ENCODE measurements at places on chromosomes 4 and X.

- DNase-seq, result no peak
Measured at GRCh38 chr4:124111922-124112321, 600.6 kb downstream of the ANKRD50 start.

DNA sequence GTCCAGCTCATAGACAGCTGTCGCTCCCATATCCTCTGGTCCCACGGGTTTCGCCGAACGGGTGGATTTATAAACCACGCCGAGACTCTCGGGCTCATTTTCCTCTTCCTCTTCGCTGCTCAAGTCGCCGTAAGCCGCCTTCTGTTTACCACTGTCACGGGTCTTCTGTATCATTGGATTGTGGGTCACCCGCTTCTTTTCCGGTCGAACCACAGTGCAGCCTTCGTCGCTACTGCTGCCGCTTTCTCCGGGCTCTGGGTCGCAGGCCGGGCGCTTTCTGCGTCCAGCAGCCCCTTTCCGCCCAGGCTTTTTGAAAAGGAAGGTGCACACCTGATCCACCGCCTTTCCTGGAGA is 311 bp downstream of the RNF113A start:
- no peak for DNase-seq

DNA sequence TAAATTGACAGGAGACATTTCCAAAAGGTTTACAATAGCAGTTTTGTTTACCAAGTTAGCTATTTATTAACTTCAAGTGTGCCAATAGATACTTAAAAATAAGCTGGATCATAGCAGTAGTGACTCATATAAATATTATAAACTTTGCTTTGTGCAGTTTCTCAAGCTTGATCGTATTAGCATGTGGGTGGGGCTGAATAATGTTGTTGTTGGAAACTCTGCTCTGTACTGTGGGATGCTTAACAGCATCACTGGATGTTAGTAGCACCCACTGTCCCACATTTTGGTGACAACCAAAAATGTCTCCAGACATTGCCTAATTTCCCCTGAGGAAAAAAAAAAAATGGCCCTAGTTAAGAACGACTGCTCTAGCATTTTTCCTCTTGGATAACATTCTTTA is 855.2 kb upstream of the ADGRL3 start:
- DNase-seq, result no peak

DNA sequence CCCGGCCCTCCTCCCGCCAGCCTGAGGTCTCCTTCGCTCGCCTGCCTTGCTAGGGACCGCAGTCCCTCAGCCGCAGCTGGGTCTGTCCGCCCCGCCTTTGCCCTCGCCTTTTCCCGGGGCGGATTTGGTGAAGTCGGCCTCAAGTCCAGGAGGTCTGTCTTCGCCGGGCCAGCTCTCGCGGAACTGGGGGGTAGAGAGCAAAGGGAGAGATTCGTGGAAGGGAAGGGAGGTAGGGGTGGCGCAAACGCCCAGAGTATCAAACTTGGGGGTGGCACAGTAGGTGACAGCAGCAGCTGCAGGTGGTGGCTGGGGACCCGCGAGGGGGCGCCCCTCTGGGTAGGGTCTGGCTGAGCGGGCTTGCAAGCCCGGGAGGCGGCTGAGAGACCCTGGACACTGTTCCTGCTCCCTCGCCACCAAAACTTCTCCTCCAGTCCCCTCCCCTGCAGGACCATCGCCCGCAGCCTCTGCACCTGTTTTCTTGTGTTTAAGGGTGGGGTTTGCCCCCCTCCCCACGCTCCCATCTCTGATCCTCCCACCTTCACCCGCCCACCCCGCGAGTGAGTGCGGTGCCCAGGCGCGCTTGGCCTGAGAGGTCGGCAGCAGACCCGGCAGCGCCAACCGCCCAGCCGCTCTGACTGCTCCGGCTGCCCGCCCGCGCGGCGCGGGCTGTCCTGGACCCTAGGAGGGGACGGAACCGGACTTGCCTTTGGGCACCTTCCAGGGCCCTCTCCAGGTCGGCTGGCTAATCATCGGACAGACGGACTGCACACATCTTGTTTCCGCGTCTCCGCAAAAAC is at the start of gene NPY2R:
Gene NPY2R (plus strand): TSS at position 379 of the 797 bp plus-strand sequence. CDS start 5,304 bp downstream, outside the sequence.
- no peak for DNase-seq

DNA sequence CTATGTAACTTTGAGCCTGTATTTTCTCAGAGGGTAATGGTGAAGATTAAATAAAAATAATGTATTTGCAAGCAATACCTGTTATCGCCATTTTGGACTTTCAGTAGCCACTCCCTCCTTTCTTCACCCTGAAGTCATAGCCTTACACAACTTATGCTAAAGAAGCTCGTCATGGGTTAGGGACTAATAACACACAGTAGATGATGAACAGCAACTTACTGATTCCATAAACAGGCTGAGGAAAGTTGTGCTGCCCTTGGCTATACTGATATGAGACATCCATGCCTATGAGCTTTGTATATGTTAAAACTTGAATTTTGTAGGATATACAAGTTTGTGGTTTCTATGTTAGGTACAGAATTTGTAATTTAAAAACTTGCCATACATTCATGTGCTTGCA is 31.7 kb upstream of the EIF1AX start:
- no peak for DNase-seq

GRCh38 chr4:23945451-23946017 is 55.7 kb upstream of the PPARGC1A start:
- no peak for DNase-seq

GRCh38 chr4:71009890-71010588 is 16.6 kb downstream of the DCK start:
- DNase-seq, result no peak

DNA sequence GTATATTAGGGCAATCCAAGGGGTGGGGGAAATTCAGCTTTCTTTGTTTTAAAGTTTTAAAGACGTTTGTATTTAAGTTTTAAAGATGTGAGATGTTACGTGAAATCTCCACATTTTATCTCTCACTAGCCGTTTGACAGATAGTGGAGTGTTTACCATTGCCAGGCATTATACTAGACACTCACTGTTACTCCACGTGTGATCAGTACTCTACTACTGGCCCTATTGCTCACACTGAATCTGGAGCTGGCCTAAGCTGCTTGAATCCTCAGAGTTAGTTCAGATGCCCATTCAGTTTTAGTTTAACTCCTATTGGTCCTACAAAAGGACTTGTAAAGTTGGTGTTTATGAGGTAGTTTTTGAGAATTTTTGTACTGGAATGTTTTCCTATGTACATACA is 4.5 kb downstream of the ADAD1 start:
- no peak for DNase-seq

GRCh38 chrX:103533511-103534216 is 14.4 kb upstream of the RAB40A start:
- DNase-seq, result peak; percentile 45

GRCh38 chr4:150315175-150315574 is 236.9 kb downstream of the DCLK2 start:
- DNase-seq, result no peak

DNA sequence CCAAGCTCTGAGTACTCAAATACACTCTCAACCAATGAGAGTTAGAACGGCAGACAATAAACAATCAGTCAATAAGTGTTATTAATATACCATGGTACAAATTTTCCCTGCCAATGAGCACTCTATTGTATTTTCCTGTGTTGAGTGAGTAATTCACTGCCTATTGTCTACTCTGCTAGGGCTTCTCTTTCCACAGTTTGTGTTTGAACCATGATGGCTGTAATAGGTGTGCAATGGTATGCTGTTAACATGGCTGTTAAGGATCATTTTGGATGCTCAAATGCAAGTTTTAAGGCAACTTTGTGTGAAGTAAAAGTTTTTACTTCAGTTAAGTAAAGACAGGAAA is 41.2 kb downstream of the RPS6KA3 start:
- DNase-seq, result no peak

DNA sequence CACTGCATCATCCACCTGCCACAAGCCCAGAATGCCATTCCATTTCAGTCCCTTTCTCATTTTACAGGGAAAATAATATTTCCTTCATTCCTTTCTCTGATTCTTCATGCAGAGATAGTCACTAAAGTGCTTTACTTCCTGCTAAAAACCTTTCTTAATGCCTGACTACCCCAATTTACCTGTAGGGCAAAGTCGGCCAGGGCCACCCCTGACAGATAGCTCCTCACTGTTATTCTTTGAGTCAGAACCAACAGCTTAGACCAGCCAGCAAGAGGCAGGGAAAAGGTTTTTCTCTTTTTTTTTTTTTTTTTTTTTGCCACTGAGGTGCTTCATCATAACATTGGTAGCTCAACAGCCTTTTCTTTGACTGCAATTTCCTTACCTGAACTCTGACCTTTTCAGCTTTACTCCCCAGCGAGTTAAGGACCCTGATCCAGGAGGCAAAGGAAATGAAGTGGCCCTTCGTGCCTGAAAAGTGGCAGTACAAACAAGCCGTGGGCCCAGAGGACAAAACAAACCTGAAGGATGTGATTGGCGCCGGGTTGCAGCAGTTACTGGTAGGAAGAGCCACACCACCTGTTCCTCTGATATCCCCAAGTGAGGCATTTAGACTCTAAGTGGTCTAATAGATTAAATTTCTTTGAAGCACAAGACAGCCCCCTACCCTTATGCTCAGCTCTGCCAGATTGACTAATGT is 85.0 kb downstream of the ALPK1 start:
- no peak for DNase-seq

DNA sequence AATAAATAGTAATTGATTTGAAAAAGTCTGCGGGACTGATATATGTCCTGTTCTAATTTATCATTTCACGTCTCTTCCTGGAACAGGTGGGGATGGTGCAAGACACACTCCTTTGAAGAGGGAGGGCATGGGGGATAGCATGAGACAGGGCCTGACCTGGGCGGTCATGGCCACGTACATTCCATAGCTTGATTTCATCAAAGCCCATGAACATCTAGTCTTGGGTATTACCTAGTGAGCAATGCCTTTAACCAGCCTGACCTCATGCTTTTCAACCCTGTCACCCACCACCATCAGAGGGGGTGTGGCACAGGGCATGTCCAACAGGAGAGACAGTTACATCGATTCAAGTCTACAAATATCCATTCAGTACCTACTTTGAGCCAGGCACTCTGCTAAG is 52.3 kb upstream of the HOPX start:
- DNase-seq, result no peak

- no peak for DNase-seq
Measured at GRCh38 chrX:54093571-54093970, 49.3 kb upstream of the PHF8 start.

DNA sequence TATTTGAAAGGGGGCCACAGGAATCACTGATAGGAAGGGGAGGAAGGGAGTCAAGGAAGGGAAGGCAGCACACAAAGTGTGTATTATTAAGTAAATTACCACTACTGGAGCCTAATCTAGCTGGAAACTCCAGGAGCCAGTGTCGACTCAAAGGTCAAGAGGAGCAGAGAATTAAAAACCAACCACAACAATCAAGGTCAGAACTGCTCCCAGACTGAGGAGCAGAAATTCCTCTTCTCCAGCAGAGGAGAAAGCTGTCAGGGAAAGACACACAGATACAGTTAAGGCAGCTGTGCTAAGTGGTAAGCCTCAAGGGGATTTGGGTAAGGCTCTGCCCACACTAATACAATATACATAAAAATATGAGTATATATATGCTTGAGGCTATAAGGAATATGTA is 87.5 kb upstream of the PTPN13 start:
- no peak for DNase-seq

DNA sequence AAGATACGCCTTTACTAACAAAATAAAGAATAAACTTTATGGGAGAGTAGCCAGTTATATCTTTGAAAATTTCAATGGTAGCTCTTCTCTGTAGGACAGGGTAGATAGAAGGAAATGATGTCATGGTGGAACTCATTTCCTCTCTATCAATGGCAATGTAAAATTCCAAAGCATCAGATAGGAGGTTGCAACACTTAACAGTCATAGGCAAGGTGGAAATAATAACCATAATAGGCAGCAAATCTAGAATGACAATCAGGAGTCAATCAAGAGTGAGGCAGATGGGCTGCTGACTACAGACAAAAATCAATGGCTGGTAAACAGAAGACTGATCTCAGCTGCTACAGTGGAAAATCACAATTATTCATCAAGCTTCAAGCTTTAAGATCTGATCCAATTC is 53.9 kb upstream of the TET2 start:
- no peak for DNase-seq

GRCh38 chr4:173074501-173074946 is 94.1 kb upstream of the GALNT7 start:
- no peak for DNase-seq

DNA sequence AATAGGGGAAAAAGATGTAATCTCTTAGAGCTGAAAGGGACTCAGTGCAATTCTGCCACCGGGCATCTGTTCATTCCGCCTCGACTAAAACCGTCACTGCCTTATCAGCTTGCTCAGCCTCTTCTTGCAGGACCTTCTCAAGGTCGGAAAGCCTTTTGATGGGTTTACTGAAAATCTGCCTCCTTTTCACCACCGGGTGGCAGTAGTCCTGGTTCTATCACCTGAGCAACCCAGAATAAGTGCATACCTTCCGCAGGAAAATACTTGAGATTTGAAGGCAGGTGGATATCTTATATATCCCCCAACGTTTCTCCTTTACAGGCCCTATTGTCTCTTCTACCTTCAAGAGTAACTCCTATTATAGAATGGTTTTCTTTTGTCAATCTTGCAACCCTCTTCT is 103.4 kb upstream of the PAK3 start:
- DNase-seq, result peak; percentile 3

GRCh38 chr4:15912961-15913630 is 25.4 kb downstream of the FGFBP1 start:
- no peak for DNase-seq
